Skeletal muscle cell (primary cell): ENCODE measurements at places on chromosomes 11 and 22.

DNA sequence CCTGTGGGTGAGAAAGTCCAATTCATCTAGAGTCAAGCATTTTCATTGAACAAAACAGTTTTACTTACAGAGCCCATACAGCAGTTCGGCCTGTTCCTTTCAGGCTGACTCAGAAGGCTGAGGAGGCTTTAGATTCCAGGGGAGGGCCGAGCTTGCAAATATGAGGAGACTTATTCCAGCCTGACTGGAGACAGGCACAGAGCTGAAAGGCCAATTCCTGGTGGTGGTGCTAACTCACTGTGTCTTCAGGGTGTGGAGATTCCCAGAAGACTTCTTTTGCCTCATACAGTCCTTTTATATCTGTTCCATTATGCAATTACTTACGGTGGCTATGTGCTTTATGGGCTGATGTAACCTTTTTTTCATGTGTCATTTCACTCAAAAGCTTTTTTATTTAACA lies at the start of gene OR51E2:
OR51E2 (minus strand) TSS at position 269 of the 400 bp plus-strand sequence. CDS start 15,142 bp downstream, outside the sequence.
- peak; percentile 36 for DNase-seq

DNA sequence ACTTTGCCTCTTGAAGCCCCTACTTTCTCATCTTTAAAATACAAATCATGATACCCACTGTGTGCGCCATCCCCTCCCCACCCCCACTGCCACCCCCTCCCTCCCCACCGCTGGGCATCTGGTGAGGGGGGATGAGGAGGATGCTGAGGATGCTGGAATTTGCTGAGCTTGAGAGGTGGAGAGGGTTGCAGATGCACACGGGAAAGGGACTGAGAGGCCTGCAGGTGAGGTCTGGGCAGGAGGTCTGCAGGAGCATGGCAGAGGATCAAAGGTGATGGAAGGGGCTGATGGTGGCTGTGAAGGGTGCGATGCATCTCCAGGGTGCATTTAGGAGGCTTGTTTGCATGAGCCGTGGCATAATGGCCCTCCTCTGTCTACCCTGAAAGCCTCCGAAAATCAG lies 7.6 kb upstream of the TBC1D22A start:
- no peak for DNase-seq

DNA sequence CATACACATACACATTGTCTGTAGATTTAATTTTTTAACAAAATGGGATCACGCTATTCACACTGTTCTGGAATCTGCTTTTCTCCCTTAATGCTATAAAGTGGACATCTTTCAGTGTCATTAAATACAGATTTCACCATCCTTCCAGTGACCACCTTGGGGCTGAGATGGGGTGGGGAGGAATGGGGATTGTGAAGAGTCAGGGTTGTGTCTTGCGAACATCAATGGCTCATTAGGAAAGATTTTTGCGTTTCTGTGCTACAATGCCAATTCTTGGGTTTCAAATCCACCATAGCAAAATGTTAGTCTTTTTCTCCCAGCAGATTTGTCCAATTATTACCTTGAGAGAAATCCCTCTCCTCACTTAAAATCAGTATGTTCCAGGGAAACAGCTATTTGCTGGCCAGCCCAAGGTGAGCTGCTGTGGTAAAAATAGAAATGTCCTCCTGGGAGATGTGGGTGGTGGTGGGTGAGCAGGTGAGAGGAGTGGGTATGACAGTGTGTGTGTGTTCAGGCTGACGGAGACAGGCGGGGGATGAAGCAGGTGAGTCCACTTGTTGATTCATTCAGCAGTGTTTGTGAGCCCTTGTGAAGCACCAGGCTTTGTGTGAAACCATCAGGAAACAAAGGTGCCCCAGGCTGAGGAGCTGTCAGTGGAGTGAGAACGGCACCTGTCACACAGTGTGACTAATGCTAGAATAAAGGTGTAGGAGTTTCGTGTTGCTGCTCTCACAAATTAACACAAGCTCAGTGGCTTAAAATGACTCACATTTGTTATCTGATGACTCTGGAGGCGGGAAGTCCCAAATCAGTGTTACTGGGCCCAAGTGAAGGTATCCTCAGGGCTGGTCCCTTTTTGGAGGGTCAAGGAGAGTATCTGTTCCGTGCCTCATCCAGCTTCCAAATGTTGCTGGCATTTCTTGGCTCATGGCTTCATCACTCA lies 1.7 kb upstream of the CBX6 start:
- DNase-seq = no peak

- no peak for DNase-seq
Measured at GRCh38 chr11:47981667-47982404, 1.5 kb downstream of the PTPRJ start.

DNA sequence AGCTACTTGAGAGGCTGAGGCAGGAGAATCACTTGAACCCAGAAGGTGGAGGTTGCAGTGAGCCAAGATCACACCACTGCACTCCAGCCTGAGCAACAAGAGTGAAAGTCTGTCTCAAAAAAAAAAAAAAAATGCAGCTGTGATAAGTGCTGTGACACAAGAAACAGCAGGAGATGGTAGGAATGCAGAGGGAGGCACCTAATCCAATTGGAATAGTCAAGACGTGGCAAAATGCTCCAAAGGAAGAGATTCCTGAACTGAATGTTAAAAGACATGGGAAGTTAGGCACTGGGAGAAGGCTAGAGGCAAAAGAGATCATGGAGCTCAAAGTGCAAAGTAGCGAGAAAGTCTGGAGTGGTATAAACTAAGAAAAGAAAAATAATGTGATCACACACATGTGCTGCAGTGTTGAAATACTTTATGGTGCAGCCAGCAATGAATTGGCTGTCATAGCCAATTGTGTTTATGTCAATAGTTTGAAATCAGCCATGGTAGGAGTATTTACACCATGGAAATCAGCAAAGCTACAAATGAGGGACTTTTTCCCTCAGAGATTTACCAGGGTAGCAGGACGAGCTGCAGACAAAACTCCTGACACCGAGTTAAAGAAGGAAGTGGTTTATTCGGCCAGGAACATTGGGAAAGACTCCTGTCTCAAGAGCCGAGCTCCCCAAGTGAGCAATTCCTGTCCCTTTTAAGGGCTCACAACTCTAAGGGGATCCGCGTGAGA lies 40.9 kb upstream of the LIPT2 start:
- no peak for DNase-seq

- DNase-seq = peak; percentile 54
Measured at GRCh38 chr11:92702805-92703448, 266.5 kb upstream of the MTNR1B start.

GRCh38 chr11:12834166-12834565 lies 159.9 kb downstream of the TEAD1 start:
- DNase-seq = no peak

GRCh38 chr11:115912484-115912945 lies 408.3 kb upstream of the CADM1 start:
- no peak for DNase-seq

DNA sequence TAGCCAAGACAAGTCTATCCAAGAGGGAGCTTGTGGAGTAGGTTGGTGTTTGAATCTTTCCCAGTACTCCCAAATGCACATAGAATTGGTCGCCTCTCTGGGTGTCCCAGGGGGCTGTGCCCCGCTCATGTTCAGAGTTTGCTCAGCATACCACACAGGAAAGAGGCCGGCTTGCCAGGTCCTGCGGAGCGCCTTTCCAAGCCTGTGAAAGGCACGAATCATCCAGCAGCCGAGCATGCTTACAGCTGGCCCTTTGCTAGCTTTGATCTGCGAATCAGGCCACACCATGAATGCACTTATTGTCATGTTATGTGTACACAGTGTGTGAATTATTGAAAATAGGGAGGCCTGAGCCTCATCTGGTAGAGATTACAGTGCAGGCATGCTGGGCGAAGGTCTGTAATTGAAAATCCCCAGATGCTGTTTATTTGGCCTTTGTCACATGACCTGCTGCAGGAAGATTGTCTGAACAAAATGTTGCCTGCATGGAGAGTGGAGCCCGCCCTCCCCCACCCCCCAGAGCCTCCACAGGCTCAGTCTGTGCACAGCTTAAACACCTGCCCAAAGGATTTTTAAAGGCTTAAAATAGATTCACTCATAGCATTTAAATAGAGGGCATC lies 163.3 kb upstream of the RASSF10 start:
- DNase-seq = no peak

DNA sequence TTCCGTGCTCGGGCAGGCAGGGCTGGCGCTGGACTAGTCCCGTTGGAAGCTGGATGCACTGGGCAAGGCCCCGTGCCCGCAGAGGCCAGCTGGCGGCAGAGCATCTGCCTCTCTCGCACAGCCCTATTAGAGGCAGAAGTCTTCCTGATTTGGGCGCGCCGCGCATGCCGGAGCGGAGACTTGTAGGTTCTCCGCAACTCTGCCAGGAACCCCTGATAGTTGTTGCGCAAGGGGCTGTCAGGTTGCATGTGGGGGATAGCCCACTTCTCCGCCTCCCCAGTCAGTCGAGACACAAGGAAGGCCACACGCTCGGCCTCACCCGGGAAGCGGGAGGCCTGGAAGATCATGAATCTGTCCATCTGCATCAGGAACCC lies 1.2 kb downstream of the RTL6 start:
- DNase-seq = no peak

DNA sequence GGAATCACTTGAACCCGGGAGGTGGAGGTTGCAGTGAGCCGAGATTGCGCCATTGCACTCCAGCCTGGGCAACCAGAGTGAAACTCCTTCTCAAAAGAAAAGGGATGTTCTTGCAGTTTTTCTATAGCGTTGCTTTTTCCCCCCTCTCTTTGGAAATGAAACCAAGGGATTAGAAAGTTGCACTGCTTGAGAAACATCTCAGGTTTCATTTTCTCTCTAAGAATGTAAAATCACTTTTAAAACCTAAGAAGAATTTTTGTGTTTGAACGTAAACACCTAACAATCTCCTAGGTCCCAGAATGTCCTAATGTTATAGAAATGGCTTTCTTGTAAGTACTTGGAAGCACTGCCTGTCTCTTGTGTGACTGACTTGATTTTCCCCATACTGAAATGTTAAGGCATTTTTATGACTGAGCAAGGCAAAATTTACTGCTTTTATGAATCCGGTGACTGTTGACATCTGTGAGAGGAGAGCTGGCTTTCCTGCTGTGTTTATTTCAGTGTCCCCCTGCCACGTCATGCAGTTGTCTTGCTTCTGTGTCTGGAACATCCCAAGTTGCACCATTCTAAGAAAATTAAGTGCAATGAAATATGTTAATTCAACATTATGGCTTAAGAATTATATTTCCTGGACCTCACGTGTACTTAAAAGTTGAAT lies 37.7 kb downstream of the NF2 start:
- DNase-seq = peak; percentile 32

GRCh38 chr22:19548964-19549363 lies 24.8 kb upstream of the CLDN5 start:
- no peak for DNase-seq

DNA sequence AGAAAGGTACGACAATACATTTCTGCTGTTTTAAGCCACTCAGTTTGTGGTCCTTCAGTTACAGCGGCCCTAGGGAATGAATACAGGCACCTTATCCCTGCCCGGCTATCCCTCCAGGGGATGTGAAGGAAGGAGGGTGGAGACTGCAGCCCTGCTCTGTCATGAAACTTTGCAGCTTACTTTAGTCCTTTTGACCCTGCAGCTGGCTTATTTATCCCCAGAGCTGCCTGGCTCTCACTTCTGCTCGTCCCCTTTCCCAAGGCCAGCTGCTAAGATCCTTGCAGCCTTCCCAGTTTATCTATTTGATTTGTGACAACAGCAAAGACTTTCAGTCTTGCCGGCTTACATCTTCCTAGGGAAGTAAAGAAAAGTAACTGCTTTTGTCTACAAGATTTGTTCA lies 55.2 kb downstream of the SC5D start:
- no peak for DNase-seq

GRCh38 chr22:50157709-50158375 lies 12.7 kb upstream of the PANX2 start:
- DNase-seq = no peak

DNA sequence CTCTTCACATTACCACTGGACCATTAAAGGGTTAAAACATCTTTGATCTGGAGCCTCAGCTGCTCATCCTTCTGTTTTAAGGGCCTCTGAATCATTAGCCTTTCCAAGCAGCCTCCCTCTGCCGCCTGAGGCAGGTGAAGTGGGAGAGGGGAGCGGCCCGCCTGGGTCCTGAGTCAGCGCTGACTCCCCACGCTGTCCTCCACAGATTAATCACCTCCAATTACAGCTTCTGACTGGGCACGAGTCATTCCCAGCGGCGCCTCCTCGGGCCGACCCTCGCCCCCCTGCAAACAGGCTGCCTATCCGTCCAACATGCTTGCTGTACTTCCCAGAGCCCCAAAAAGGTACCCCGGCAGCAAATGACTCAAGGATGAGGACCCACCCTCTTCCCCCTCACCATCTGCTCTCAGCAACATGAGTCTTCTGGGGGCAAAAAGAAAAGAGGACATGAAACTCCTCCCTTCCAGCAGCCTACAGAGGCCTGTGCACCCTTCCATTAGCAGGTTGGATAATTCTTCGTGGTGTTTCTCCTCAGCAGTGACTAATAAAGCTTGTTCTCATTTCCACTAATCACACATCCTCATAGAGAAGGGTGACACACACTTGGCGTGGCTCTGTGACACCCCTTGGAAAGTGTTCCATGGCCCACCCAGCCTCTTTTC lies 44.3 kb upstream of the JAM3 start:
- DNase-seq = no peak

GRCh38 chr11:92888696-92889095 lies 80.8 kb upstream of the MTNR1B start:
- DNase-seq = no peak

DNA sequence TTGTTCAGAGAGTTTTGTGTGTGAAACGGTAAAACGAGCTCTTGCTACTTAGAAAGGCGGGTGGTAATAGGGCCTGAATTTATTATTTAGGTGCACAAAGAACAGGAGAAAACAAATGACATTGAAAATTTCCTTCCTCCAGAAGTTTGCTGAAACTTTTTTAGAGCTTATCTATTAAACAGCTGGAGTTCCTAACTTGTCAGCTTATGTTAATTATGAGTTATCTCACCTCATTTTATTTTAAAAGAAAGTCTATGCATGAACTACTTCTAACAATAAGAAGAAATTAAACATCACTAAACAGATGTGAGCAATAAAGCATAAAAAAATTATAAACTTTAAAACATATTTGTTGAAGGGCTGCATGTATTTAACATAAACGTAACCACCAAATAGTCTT lies 373.9 kb upstream of the ANO3 start:
- no peak for DNase-seq

- no peak for DNase-seq
Measured at GRCh38 chr11:65633390-65634108, 4.4 kb upstream of the SIPA1 start.
